Mucosa of descending colon (tissue), 3 donors: ENCODE measurements at places on chromosomes 2 and 18.
A peak's percentile ranks its signal among the peaks of the same experiment; 100 is the strongest.

DNA sequence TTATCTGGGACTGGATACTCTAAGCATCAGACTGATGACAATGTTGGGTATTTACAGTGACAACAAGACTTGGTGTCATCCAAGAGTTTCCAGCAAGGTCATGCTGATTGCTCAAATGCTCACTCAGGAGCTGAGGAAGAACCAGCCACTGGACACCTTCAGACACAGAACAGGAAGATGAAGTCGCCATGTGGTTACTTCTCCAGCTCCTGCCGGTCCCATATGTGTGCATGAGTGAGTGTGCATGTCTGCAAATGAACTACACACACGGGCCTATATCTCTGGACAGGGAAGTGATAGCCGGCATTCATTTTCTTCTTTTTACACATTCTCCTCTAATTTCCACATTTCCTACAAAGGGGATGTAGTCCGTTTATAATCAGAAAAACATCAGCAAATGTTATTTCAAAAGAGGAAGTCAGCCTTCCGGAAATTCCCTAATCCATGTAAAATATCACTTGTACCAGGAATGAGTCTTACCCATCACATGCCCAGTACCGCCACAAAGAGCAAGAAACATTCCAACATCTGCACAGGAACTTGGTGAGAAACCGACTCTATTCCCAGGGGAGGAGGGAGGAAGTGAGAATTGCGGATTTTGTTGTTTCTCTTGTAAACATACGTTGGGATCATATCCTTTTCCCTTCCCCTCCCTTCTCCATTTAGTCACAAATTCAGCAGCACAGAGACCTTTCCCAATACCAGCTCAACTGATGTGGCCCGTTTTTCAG is 10.8 kb downstream of the RFX8 start:
- DNase-seq: no peak

GRCh38 chr2:41930807-41931566 is 116.8 kb upstream of the PKDCC start:
- no peak for DNase-seq

GRCh38 chr2:7692657-7693161 is 775.5 kb downstream of the RNF144A start:
- no peak for DNase-seq

DNA sequence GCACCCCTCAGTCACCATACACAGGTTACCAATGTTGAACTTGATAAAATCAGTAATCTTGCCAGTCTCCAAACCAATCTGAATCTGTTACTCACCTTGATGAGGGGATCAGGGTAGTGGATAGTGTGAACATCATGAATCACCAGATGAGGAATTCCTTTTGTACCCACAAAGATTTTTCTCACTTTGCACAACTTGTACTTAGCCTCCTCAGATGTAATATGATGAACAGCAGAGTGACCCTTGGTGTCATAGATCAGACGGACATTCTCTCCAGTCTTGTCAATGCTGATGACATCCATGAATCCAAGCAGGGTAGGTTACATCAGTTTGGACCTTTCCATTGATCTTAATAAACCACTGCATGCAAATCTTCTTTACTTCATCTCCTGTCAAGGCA is 54.7 kb downstream of the MDH1 start:
- DNase-seq: no peak

DNA sequence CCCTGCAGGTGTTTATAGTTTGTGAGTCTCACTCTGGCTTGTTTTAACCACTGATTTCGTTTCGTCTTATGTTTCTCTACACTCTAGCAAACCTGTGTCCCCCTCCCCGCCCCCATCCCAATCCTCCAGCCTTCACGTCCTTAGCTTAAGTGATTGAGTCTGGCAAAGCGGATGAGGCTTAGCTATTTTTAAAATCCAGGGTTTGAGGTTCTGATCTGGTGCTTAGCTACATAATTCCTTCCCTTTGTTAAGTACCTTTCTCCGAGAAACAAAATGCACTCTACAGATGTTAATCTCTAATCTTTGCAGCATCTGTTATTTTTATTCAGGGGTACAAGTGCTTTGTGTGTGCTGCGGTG is 7.8 kb downstream of the AGAP1 start:
- no peak for DNase-seq

- no peak for DNase-seq
Observed at GRCh38 chr18:905307-905947, 756 bp downstream of the ADCYAP1 start.

DNA sequence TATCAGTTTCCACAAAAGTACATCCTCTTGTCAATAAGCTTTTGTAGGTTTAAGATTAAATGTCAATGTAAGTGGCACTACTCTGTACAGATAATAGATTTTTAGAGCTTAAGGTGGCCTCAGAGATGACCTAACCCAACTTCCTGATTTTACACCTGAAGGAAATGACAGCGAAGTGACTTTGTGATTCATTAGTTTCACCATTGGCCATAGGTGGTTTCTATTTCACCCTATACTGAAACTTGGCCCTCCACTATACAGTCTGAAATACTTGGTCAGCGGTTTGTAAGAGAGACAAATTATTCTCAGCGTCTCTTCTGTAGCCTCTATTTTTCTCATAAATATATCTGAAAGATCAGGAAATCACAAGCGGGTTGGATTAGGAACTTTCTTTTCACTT is 330.4 kb upstream of the FAM98A start:
- DNase-seq: no peak

GRCh38 chr18:35383136-35383535 is 6.0 kb upstream of the ZNF396 start:
- DNase-seq: no peak

DNA sequence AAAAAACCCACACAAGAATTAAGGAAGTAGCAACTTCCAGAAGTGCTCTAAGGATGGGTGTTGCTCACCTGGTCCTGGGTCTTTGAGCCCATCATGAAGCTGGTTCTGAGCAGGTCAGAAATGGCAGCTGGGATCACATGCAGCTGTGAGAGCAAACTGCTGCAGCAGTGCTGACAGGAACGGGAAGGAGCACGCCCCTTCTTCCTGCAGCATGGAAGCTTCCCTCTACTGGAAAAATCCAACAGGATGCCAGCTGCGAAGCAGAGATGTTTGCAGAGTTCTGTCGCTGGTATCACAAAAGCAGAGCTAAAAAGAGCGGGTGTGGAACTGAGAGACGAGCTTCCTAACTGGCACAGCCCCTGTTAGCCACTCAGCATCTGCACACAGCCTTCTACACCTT is 33.7 kb downstream of the EIF4E2 start:
- no peak for DNase-seq

- no peak for DNase-seq
Observed at GRCh38 chr18:38494065-38494464, 928.5 kb upstream of the CELF4 start.

DNA sequence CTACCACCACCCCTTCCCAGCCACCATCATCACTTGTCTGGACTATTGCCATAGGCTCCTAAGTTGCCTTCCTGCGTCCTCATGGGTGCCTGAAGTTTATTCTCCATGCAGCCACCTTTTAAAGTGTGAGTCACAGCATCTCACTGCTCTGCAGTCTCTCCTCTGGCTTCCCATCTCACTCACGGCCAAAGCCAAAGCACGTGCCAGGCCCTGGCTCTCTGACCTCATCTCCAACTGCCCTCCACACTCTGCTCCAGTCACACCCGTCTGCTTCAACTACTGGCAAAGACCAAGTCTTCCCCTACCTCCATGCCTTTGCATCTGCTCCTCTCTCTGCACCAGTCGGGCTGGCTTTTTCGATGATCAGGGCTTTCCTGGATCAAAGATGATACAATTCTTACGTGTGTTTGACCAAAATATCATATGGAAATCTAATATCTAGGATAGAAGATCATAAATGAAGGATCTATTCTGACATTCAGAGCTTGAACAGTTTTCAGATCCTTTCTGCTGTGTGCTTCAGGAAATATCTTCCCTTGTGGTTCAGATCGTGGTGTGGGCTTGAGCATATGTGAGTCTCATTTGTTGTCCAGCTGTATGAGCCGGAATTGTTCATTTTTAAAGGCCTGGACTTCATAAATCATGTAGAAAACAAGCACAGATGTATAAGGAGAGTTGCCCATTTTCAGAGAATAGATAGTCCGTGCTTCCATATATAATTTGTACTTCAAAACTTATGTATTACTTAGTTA is 175.6 kb downstream of the PRKCE start:
- DNase-seq: no peak

DNA sequence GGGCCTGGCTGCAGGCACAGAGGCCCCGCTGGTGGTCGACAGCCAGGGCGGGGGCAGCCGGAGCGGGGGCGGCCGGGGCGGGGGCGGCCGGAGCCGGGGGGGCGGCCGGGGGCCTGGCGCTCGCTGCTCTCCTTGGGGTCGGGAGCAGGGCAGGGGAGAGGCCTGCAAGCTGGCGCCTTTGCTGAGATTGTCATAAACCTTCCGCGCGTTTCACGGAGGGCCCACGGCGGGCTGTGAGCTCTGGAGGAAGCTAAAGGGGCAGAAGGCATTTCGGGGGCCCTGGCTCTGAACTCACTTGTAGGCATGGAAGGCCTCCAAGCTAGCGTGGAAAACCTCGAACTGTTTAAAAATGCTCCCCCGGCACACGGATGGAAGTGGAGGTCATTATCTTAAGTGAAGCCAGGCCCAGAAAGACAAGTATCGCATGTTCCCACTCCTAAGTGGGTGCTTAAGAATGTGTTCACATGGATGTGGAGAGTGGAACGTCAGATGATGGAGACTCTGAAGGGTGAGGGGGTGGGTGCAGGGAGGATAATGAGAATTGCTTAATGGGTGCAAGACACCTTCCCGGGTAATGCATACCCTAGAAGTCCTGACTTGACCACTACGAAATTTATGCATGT is 629 bp downstream of the PRELID3A start:
- no peak for DNase-seq

- DNase-seq: no peak
Observed at GRCh38 chr2:40039549-40039948, 260.5 kb upstream of the THUMPD2 start.

DNA sequence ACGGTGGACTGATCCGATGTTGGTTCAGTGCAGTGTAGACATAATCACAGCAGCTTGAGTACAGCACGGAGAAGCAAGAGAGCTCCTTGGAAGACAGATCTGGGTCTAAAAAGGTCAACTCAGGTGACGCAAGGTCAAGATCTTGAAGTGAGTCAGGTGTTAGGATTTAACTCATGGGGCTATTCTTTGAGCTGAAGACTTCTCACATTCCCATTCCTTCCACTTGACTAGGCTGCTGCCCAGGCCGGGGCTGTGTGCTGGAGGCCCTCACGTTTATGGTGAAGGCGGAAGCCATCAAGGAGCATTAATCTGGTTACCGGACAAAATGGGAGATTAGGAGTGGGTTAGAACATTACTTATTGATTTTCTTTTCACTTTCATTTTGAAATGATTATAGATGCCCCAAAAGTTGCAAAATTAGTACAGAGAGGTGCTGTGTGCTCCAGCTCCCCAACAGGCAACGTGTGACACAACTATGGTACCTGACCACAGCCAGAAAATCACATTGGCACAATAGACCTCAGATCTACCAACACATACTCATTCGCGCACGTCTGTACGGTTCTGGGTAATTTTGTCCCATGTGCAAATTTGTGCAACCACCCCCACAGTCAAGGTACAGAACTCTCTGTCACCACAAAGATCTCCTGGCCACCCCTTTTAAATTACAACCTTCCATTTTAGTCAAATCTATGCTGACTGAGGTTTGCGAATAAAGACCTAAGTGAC is 77.6 kb upstream of the SEC11C start:
- no peak for DNase-seq

DNA sequence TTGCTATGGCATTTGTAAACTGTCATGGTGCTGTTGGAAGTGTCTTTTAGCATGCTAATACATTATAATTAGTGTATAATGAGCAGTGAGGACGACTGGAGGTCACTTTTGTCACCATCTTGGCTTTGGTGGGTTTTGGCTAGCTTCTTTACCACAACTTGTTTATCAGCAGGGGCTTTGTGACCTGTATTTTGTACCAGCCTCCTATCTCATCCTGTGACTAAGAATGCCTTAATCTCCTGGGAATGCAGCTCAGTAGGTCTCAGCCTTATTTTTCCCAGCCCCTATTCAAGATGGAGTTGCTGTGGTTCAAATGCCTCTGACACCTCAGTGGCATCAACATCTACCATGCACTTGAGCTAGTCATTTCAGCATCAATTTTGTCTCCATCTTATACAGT is 29.7 kb downstream of the LYPD6 start:
- no peak for DNase-seq

- no peak for DNase-seq
Observed at GRCh38 chr2:65361623-65362022, 70.8 kb downstream of the SPRED2 start.

DNA sequence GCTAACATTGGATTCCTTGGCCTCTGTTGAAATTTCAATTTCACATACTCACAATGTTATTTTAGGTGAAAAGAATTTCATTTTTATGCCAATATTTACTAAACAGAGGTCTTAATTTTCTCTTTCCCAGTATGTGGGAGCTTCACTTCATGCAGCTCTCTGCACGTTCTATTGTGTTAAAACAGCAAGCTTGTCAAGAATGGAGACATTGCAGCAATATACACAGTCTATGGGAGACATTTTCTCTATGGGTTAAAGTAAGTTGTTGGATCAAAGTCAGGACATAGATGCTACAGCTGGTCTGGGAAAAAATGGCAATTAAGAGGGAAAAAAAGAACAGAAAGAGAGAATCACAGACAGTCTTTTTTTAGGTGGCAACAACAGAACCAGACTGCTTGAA is 70.4 kb upstream of the ARHGAP15 start:
- no peak for DNase-seq

- DNase-seq: no peak
Observed at GRCh38 chr2:96118698-96119388, 2.5 kb upstream of the ADRA2B start.

DNA sequence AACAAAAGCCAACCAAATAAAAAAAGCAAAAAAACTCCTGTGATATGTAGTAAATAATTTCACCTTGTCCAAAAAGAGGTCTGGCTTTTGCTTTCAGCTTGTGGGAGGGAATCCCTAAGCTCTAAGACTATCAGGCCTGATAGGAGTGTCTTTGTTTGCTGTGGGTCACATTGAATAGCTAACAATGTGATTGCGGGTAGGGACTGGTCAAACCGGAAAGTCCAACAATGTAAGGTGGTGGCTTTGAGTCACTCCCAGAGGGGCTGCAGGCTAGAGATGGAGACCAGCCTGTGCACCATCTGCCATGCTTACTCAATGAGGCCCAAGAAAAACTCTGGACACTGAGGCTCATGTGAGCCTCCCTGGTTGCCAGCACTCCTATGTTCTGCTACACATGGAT is 192.9 kb downstream of the TFCP2L1 start:
- peak; percentile 67 for DNase-seq

DNA sequence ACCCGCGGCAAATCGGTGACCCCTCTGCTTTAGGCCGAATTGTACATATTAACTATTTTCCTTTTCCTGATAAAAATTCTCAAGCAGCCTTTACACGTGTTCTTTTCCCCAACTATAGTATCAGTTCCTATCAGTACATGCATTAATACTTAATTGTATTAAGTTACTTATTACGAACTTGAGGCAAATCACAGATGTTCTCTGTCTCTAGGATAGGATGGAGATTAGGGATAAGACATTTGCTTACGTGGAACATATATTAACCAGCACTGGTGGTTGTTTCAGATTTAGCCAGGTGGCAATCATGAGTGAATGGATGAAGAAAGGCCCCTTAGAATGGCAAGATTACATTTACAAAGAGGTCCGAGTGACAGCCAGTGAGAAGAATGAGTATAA is 675 bp downstream of the GEMIN6 start:
- no peak for DNase-seq
